ENCODE measurements at places on chromosomes 5 and 9.

- DNase-seq = no peak
Measured at GRCh38 chr9:21316860-21317259, 11.7 kb upstream of the IFNA5 start.

GRCh38 chr5:157598350-157598936, 22.9 kb upstream of the ADAM19 start:
- no peak for DNase-seq

DNA sequence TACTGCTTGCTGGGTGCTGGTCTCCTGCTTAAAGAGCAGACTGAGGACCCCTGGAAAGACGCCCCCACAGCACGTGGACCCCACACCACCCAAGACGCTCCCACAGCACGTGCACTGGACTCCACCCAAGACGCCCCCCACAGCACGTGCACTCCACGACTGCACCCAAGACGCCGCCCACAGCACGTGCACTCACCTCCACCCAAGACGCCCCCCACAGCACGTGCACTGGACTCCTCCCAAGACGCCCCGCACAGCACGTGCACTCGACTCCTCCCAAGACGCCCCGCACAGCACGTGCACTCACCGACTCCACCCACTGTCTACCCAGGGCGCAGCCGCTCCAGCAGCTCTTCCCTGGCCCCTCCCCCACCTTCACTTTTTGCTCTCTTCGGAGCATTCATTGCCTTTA, 50.5 kb downstream of the EHMT1 start:
- DNase-seq = no peak

DNA sequence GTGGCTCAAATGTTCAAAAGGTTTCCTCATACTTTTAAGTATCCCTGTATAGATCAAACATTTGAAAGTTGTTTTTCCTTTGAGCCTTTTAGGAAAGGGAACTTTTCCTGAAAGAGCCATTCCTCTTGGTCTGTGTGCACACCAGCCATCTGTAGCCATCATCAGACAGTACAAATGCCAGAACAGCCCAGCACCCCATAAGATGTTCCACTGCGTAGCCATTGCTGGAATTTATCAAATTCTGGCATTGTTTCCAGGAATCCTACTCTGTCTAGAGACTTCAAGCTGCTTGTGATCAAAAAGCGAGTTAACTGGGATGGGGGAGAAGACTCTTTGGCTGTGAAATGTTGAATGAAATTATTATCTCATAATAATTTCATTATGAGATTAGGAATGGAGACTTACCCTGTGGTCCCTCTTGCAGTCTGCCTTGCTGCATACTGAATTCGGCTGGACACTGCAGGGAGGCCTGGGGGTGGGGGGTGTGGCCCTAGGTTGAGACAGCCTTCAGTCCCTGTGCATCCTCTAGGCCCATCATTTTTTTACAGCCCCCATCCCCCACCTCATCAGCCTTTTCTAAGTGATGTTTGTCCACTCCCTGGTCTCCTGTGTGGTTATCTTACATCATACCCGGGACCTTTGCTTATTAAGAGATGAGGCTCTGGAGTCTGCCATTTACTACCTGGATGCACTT, 99.8 kb downstream of the RALGPS1 start:
- no peak for DNase-seq

- no peak for DNase-seq
Measured at GRCh38 chr9:20610591-20610990, 11.7 kb downstream of the MLLT3 start.

DNA sequence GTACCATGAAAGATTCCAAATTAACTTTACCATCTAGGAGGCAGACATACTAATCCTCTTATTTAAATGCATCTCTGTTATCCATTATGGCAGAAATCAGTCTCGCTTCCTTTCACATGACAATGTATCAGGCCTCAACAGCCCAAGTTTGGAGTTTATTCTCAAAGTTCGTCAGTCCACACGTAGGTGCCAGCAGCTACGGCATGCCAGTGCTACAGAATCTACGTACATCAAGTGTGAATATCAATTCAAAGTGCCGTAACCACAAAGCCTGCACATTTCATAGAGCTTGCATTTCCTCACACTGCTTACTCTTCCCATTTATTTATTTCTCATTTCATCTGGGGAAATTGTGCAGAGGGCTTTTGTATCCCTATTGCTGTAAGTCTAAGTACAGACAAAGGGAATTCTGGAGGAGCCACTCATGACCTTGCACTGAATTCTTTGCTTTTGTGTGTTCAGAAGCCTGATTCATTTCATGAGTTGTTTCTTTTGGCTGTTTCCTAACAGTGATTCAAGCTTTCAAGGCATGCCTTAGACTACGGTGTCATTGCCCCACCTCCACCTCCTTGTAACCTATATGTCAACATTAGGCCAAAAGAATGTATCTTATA, 10.0 kb downstream of the ENC1 start:
- no peak for DNase-seq

GRCh38 chr9:93574900-93575795, 1.2 kb upstream of the PHF2 start:
- no peak for DNase-seq

- no peak for DNase-seq
Measured at GRCh38 chr5:76974785-76975184, 21.9 kb downstream of the CRHBP start.

All from tibial nerve (tissue), 4 donors.